ENCODE measurements at places on chromosomes 3 and 15.

GRCh38 chr3:35224565-35225295, 414.6 kb upstream of the ARPP21 start:
- DNase-seq = no peak

DNA sequence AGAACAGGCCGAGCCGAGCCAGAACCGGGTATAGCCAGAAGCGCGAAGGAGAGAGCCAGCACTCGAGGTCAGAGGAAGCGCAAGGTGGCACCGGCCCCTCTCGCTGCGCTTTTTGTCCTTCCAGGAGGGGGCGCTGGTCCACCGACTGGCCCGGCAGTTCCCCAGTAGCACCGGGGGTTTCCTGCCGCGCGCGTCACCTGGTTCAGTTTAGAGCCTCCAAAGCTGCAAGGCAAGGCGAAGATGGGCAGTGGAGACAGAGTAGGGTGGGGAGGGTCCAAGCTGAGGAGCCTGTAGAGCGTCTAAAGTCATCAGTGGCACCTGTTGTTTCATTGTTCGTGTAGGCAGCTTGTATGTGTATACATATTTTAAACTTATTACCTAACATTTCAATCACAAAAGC, 7.6 kb upstream of the NR2E3 start:
- DNase-seq = peak; percentile 37

DNA sequence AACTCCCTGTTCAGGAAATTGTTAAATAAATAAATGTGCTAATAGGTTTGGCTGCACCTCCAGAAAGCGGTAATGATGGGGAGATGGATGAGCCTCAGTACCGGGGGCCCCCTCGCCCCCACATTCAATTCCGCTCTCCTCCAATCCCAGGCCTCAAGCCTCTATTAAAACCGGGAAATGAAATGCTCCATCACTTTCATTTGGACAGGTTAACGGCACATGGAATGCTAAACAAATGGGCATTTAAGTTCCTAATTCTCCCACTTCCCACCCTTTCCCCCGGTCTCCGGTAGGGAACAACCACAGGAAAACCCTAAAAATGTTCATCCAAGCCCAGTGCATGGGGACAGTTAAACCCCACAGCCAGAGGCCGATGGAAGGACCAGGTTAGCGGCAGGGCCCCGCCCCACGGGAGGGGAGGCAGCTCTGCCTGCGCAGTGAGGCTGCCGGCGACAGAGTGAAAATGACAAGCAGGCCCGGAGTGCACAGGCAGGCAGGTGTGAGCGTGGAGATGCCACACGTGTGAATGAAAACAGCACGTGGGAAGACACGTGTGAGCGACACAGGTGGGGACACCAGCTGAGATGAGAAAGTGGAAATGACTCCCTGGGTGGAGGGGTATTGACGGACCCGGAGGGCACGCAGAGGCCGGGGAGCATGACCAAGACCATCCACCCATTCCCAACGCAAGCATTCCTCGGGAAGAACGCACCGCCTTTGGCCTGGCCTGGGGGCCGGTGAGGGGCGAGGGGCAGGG, 28.1 kb downstream of the RNU5B-1 start:
- DNase-seq = no peak

DNA sequence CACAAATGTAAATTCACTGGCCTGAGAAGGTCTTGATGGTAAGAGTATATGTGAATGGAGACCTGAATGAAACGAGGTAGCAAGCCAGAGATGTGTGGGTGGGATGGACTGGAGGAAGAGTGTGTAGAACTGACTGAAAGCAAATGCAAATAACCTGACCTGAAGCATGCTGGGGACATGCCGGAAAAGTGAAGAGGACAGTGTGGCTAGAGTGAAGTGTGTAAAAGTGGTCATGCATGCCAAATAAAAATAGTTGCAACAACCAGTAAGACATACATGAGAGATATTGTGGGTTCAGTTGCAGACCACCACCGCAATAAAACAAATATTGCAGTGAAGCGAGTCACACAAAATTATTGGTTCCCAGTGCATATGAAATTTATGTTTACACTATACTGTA, 82.3 kb downstream of the LPP start:
- DNase-seq = no peak

GRCh38 chr3:139378587-139379241, 10.7 kb downstream of the COPB2 start:
- no peak for DNase-seq

GRCh38 chr15:90603893-90604292, 74.2 kb downstream of the CRTC3 start:
- no peak for DNase-seq

GRCh38 chr3:157033001-157033400, 126.9 kb downstream of the CCNL1 start:
- no peak for DNase-seq

DNA sequence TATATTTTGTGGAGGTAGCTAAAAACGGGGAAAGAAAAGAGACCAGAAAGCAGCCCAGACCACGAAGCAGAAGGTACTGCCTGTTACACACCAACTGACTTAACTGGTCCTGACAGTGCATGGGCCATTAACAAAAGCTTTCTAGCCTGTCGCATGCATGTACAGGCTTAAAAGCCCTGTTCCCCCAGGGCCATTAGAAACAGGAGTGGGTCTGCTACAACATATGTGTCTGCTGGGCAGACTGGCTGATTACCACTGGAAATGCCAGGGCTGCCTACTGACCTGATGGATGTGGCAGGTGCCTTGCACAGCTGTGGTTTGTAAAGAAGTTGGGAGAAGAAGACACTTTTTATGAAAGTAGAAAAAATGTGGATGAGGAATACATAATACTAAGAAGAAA, 137.4 kb downstream of the GAP43 start:
- no peak for DNase-seq

DNA sequence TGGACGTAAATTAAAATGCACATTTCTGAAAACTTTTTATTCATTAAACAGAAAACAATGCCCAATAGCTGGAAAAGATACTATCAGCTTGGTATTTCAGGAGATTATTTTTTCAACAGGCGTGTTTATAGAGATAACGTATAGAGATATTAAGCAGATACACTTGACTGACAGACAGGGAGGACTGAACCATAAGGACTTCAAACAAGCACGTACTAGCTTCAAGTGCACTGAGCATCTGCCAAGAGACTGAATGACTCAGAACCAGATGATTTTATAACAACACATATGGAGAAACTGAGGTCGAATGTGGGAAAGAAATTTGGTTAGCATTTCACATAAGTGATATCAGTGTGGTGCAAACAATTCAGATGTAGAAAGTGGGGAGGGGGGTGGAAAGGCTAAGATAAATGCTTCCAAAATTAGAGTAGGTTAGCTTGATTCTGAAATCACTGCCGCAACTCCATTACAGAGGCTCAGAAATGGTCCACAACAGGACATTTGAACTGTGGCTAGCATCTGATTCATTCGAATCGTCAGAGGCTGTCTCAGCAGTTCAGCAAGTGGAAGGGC, 103.5 kb downstream of the SEMA6D start:
- DNase-seq = no peak

DNA sequence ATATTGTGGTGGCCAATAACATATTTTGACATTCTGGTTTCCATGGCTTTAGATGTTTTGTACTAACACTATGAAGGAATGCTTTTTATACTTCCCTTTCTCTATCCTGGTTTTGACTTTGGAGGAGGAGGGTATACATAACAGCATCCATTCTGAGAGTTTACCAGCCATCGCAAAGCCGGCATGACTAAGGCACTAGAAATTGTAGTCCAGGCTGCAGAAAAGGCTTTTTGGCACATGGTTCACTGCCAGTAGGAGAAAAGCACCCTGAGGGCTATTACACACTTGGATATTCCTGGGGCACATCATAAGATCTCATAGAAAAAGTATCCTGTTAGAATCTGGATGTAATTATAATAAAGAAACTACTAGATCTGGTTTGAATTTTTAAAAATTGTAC, 101.8 kb downstream of the STT3B start:
- DNase-seq = no peak

GRCh38 chr3:176415661-176416295, 781.5 kb downstream of the TBL1XR1 start:
- no peak for DNase-seq

DNA sequence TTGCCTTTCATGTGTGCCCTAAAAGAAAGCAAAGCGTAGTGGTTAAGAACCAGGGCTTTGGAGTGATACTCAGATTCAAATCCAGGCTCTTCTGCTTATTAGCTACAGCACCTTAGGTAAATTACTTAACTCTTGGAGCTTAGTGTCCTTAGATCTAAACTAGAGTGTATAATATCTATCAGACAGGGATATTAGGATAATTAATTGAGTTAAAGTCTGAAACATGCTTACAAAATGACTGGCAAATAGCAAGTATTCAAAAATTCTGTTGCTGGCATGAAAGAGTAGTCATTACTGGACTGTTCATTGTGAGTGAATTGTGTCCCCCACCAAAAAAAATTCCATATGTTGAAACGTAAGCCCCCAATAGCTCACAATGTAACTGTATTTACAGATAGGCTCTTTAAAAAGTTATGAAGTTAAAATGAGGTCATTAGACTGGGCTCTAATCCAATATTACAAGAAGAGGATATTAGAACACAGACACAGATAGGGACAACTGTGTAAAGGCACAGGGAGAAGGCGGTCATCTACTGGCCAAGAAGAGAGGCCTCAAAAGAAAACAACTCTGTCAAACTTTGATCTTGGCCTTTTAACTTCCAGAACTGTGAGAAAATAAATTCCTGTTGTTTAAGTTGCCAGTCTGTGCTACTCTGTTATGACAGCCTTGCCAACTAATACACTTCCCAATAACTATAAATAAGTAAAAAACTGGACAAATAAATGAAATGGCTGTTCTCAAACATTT, 60.4 kb upstream of the LRRC3B start:
- no peak for DNase-seq

DNA sequence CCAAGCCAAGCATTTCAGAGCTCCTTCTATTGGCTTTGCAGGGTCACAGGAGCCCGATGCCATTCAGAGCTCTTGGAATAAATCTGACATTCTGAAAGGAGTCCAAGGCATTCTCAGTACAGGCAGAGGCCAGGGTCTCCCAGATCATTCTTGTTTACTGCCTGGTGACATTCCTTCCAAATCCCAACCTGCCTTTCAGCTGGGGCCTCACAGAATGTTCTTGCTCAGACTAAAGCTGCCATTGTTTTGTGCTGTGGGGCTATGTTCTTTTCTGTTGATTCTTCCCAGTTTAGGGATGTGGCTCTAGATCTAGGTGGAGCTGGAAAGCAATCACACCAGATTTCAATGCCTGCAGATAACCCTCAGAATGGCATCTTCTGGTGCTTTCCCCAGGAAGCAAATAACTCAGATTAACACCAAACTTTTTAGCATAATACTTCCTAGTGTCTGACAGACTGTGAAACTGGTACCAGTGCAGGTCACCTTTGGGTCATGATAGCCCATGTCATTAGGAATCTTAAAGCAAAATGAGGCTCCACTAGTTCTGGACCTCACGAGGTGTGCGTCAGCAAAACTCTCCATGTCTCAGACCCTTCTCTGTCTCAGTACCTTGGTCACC, 166.9 kb downstream of the CHST2 start:
- no peak for DNase-seq

DNA sequence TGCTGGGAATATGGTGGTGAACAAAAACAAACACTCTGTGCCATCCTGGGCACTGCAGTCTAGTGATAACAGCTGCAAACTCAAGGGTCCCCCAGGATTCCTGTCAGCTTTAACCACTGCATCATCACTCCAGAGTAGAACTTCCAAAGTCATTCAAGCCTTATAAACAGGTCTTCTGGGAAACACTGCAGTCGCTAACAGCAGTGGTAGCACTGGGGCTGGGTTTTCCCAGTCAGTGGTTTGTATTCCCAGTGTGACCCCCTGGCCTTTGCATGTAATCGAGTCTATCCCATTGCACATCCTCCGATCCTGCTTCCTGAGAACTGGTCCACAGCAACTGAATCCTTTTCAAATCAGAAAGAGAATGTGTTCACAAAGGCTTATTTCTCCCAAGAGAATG, 623.5 kb downstream of the EDEM1 start:
- DNase-seq = no peak

GRCh38 chr3:197050511-197050910, 20.9 kb upstream of the MELTF start:
- DNase-seq = no peak

DNA sequence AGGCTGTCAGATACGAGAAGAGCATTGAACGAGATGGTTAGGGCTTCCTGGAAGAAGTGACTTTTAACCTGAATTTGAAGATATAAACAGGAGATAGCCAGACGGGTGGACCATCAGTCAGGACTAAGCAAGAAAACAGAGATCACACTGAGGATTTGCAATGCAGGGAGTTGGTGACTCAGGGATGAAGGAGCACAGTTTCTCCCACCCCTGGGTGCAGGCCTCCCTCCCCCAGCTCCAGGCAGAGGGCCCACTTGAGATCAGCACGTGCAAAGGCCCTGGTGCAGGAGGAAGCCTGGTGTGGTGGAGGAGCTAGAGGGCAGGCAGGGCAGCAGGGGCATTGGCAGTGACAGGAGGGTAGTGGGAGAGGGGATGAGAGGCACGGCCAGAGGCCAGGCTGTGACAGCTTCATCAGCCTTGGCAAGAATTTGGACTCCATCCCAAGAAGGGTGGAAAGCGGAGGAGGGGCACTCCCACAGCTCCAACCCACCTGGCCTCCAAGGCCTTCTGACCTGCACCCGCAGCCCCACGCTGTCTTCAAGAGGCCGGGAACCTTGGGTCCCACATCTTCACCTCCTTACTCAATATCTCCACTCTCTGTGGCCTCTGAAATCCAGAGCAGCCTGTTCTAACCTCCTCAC, 8.7 kb upstream of the PCSK6 start:
- DNase-seq = no peak

GRCh38 chr15:86553108-86553507, 473.4 kb downstream of the AGBL1 start:
- no peak for DNase-seq

DNA sequence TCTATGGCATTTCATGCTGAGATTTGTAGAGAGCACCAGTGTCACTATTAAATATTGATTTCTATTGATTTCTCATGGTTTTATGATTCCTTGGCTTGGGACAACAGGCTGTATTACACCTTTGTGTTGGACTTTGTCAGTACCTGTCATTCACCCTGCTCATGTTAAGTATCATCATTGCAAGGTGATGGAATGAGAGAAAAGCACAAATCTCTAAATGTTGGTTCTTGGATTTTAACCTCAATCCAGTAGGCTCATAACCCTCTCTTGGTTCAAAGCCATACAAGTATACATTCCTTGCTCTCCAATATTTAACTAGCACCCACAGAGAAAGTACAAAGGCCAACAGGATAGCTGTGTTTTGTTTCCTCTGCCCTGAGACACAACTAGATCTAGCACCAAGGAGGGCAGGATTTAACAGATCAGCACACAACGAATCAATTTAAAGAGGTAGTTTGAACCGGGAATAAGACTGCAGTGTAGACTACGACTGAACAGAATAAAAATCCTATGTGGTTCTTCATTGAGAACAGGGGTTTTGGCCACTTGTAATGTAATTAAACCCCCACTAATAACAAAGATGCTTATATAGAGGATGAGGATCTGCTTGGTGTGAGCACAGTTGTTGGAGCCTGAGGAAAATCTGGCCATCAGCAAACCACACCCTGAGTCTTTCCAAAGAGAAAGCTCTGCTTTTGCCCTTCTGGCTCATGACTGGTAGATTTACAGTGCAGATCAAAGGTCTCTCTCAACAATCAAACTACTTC, 78.0 kb upstream of the TNFSF10 start:
- no peak for DNase-seq

Measured in body of pancreas (tissue), 4 donors.